ENCODE measurements at places on chromosomes 3 and 15.
A peak's percentile ranks its signal among the peaks of the same experiment; 100 is the strongest.

DNA sequence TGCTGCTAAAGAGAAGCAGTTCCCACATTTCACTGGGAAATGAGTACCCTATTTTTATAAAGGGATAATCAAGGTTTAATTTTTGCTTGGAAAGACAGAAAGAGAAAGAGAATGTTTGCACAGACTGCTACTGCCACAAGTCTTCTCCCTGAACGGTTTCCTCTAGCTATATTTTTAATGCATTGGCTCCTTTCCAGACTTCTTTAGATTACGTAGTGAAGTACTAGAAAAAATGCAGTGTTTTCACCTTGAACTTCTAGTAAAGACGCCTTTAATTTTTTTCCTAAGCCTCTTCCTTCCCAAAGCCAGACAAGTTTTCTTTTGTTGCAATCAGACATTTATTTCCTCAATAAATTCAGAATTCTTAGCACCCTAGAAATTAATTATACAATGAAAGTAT lies 248.3 kb upstream of the CCDC54 start:
- no peak for DNase-seq

GRCh38 chr3:97720417-97720816 lies 44.1 kb upstream of the ARL6 start:
- no peak for DNase-seq

DNA sequence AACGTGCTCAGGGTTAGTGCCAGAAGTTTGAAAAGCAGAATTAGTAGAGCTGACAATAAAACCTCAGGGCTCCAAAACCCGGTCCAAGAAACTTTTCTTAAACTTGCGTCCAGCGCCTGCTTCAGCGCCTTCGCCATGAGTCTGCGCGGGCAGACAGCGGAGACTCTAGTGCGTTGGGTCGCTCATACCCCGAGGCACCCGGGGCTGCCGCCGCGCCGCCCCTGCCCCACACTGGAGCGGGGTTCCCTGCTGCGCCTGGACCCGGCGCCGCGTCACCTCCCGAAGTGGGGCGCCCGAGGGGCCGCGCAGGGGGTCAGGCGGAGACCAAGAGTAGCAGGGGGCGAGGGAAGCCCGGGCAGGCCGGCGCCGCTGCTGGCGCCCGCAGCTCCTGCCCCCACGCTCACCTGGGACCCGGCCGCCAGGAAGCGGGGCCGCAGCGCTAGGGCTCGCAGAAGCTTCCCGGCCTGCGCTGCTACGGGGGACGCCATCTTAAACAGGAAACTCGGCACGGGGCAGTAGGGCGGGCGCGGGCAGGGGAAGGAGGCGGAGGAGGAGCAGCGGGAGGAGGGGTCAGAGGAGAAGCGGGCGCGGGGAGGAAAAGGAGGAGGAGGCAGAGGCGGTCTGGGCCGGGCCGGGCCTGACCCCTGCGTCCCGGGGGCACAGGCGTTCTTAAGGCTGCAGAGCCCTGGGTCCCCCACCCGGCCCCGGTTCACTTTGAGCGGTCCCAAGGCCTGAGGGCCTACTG lies at the start of gene SUCLG2:
Gene SUCLG2 (minus strand): TSS at position 514 of the 745 bp plus-strand sequence. CDS start 26 bp downstream, at position 488.
- peak; percentile 91 for DNase-seq

DNA sequence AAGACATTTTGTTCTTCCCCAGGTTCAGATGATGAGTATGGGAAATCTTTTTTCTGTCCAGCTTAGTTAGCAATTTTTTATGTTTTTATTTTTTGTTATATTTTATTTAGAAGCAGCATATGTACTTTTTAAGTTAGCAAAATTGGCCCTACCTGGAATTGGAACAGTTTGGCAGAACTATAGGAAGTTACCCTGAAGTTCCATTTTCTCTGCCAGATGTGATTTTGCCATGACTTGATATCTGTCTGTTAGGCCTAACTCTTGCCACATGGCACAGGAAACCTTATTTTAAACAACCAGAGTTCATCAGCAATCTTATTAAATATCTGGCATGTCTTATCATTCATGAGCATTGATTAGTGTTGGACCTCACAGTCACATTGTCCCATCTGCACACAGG lies 67.1 kb downstream of the ADAMTSL3 start:
- DNase-seq: no peak

GRCh38 chr3:8282541-8283165 lies 219.0 kb upstream of the LMCD1 start:
- DNase-seq: no peak

- no peak for DNase-seq
Observed at GRCh38 chr15:39456582-39457330, 124.1 kb upstream of the THBS1 start.

DNA sequence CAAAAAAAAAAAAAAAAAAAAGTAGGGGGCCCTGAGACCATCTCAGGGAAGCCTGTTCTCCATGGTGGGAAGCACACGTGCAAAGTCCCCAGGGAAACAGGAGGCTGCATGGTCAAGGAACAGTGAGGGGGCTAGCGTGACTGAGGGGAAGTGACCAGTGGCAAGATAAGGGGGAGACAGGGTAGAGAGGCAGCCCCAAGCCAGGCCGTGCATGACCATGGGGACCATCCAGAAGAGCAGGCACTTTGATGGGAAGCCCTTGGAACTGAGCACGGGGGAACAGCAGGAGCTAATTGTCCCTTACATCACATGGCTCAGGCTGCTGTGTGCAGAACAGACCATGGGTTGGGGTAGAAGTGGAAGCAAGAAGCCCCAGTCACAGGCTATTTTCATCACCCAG lies 196.2 kb downstream of the NTRK3 start:
- DNase-seq: no peak

GRCh38 chr3:128445357-128445756 lies 21.3 kb downstream of the DNAJB8 start:
- DNase-seq: no peak

DNA sequence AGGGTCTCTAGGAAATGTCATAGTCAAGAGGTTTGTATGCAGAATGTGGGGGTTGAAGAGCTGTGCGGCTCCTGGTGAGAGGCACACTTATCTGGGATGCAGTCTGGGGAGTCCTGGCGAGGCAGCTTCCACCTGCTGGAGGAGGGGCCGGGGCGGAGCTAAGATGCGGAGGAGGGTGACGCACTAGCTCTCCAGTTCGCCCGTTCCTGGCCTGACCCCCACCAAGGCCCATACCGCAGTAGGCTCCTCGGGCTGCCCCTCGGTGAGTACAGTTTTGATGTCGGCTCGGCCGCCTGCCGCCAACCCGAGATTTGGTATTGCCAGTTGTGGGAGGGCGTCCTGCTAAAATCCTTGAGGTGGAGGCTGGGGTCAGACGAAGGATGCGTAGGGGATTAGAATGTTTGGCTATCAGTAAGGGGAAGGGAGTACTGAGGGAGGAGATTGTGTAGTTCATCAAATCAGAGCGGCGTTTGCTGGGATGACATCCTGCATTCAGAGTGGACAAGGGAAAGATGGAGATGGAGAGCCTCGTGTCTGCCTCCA lies at the start of gene SCG5:
Gene SCG5 (plus strand): TSS at position 194 of the 543 bp plus-strand sequence. CDS start 1,883 bp downstream, outside the sequence.
- peak; percentile 19 for DNase-seq

GRCh38 chr3:106130384-106131198 lies 261.8 kb upstream of the CBLB start:
- no peak for DNase-seq

- DNase-seq: no peak
Observed at GRCh38 chr3:111311709-111312235, 230.2 kb upstream of the CD96 start.

DNA sequence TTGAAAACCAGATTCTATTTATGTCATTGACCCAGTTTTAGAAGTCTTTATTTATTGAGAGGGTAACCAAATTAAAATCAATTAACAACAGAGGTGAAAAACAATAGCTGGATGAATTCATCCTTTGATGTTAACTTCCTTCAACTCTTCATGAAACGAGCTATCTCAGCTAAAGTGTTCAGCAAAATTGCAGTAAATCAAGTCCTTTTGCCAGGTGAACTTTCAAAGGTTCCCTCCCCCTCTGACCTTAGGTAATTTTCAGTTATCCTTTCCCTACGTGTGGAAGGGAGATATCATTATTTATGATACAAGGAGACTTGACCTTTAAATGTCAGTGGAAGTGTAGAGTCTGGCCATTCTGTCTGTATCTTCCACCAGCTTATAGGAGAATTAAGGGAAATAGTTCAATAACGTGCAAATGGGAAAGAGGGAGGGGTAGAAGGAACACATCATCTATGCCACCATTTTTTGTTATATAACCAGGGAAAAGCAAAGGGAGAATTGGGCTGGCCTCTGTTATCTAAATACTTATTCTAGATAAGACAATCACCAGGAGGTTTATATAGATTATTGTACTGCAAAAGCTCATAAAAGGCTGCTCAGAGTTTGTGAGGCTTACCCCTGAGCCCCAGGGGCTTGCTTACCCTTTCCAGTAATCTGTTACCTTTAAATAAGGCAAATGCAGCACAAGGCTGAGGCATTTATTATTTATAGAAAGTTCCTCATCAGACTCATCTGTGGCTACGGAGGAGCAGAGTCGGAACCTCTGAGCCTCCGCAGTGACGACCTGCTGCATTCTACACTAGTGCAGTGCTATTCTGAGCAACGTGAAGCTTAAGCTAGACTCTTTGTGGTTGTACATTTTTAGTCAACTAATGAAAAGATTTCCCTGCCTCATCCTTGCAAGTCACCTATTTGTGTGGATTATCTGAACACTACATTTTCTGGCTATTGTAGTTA lies 97.7 kb upstream of the ZBED2 start:
- DNase-seq: no peak

- no peak for DNase-seq
Observed at GRCh38 chr3:166531730-166532129, 694.5 kb upstream of the BCHE start.

DNA sequence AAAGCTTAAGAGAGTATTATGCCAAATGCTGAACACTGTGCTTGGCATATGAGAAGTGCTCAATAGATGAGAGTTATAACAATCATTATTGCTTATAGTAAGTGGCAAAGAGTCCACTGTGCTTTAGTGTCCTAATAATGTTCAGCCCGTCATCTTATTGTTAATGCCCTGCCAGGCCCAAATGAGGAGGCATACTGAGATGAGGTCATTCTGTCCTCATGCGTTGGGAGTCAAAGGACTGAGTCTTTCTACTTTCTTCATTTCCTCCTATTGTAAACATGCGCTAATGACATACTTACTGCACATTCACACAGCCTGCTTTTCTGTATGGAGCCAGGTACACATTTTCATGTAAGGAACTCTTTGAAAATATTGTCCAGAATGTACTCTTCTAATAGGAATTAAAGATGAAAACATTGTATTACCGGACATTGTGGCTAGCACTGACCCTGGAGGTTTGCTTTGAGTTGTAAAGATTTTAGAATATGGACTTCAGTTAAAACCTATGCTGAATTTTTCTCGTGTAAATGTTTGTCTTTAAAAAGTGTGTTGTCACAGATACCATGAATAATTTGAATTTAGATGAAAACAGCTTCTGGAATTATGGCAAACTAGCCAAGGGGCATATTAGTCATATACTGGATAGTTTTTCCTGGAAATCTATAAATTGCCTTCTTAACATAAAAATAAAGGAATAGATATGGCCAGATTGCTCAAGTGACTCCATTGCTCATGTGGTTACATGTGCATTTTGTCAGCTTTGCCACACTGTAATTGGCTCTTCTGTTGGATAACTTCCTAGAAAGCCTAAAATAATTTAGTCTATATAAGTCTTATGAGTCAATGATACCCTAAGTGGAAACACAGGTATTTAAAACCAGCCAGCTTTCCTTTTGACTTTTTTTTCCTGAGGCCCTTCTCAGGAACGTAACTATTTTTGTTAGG lies 38.3 kb downstream of the KBTBD12 start:
- DNase-seq: no peak

- no peak for DNase-seq
Observed at GRCh38 chr3:144875211-144875610, 903.6 kb downstream of the DIPK2A start.

- DNase-seq: no peak
Observed at GRCh38 chr3:134883697-134884385, 88.8 kb downstream of the EPHB1 start.

DNA sequence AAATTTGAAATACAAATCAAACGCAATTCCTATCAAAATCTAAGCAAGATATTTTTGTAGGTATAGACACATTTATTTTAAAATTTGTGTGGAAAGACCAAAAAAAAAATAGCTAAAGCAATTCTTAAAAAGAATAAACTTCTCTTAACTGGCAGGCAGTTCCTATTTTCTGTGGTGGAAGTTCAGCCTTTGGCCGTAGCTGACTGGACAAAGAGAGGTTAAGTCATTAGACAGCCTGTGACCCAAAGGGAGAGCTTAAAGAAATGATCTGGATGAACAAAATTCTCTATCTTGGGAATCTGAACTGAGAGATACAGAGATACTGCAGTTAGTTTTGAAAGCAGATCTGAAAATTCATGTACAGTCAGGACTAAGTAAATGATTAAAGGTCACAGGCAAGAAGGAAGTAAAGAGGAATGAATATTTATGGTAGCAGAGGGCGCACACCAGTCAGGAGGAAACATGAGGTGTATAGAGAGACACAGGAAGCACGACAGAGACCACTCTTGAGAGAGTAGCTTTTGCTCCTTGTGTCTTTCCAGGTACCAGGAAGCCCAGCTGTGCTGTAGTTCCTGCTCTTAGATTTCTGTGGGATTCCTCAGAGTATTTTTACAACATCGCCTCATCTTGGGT lies 57.5 kb downstream of the TPRG1 start:
- DNase-seq: no peak

- DNase-seq: no peak
Observed at GRCh38 chr15:36294359-36294758, 285.1 kb upstream of the CDIN1 start.

- DNase-seq: no peak
Observed at GRCh38 chr3:50264383-50264963, 4.5 kb upstream of the SEMA3B start.

GRCh38 chr15:73928971-73929627 lies 2.8 kb downstream of the LOXL1 start:
- DNase-seq: no peak

DNA sequence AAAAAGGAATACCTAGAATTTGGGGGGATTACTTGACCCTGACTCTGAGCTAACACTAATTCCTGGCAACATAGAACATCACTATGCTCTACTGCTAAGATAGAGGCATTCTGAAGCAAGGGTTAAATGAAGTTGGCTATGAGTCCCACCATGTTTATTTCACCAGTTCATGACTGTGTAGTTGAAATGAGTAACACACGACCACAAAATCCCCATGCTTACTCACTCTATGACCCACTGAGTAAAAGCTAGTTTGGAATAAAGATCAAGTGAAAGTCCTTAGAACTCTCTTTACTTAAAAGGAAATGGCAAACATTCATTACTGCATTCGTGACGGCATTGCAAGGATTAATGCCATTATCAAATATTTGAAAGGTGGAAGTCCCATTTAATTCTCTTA lies 47.4 kb downstream of the MRPL46 start:
- peak; percentile 23 for DNase-seq

DNA sequence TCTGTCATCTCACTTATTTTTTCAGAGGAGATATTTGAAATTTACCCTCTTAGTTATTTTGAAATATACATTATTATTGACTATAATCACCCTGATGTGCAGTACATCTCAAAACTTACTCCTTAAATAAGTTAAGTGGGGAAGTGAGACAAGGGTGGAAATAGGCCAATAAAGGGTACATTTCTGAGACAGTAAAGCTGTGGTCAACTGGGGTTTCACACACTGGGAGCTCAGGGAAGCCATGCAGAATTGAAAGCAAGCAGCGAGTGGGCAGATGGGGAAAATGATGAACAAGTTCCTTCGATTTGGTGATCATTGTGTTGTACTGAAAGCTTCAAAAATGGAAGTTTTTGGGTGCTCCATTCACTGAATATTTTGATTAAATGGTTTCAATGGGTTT lies 21.6 kb upstream of the MOBP start:
- DNase-seq: no peak
